ENCODE measurements at places on chromosomes 1 and 21.

DNA sequence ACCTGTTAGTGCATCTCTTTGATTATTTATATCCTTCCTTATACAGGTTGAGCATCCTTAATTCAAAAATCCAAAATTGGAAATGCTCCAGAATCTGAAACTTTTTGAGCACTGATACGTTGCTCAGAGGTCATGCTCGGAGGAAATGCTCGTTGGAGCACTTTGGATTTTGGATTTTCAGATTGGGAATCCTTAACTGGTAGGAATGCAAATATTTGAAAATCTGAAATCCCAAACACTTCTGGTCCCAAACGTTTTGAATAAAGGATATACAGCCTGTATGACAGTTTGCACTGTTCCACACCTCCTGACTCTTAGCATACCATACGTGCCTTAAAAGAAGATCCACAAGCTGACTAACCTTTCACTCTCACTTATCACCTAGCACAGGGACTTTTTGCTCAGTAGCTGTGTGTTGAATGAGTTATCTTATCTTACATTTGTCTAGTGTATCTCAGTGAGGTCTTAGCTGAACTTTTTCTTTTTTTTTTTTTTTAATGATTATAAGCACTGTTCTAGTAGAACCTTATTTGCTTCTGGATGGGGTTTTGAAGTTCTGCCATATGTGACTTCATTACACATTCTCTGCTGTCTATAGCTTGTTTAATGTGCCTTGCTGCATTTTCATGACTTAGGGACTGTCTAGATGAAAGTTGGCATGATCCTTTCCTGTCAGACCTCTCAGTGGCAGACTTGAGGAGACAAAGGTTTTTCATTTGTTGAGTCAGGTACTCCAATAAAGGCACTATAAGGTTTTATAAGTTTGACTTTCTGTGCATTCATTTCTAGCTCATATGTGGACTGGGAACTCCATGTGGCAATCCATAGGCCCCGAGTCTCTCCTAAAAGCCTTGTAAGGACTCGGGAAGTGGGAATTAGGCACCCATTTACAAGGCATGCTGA, 21.6 kb downstream of the PTGFRN start:
- DNase-seq = no peak

DNA sequence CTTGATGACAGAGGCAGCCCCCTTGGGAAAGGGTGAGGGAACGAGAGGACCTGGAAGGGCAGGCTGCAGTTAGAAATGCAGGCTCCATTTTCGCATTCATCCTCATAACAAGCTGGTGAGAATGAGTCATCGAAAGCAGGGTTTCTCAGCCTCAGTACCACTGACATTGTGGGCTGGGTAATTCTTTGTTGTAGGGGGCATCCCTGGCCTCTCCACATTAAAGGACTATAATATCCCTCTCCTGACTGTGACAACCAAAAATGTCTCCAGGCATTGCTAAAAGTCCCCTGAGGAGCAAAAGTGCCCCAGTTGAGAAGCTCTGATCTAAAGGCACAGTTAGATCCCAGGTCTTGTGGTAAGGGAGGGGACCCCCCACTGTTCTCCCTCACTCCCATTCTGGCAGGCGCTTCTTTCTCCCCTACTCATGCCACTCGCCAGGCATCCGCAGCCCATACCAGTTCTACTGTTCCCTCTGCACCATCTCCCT, 20.4 kb downstream of the KCNN3 start:
- DNase-seq = no peak

DNA sequence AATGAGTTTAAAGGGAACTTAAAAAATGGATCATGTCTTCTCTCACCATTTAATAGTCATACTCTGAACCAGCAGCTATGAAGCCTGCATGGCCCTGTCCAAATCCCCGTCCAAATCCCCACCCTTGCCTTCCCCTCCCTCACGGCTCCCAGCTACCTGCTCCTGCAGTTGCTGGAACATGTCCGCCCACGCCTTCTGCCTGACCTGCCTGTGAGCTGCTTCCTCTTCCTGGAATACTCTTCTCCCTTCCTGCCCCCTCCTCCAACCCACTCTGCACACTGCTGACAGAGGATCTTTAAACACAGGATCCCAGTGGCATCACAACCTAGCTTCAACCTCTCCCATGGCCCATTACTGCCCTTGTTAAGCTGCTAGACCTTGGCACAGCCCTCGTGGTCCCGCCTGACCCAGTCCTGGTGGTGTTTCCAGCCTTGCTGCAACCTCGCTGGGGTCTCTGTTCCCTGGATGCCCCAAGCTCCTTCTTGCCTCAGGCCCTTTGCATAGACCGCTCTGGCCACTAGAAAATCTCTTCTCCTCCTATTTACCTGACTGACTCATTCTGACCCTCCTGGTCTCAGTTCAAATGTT, 118.3 kb downstream of the PTPRU start:
- no peak for DNase-seq

DNA sequence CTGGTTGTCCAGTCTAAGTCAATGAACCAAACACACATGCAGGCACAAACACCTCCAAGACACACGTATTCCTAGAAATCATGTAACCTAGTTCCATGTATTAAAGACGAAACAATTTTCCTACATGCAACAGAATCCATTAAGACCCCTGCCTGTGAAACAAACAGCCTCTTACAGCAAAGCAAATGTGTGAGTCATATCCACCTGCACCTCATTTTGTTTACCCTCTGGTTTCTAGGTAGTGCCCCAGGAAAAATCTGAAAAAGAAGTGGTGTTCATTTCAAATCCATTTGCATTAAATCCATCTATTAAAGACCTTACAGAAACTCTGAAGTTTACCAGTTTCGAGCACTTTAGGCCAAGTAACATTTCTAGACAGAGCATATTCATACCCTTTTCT, 74.1 kb downstream of the VCAM1 start:
- DNase-seq = no peak

DNA sequence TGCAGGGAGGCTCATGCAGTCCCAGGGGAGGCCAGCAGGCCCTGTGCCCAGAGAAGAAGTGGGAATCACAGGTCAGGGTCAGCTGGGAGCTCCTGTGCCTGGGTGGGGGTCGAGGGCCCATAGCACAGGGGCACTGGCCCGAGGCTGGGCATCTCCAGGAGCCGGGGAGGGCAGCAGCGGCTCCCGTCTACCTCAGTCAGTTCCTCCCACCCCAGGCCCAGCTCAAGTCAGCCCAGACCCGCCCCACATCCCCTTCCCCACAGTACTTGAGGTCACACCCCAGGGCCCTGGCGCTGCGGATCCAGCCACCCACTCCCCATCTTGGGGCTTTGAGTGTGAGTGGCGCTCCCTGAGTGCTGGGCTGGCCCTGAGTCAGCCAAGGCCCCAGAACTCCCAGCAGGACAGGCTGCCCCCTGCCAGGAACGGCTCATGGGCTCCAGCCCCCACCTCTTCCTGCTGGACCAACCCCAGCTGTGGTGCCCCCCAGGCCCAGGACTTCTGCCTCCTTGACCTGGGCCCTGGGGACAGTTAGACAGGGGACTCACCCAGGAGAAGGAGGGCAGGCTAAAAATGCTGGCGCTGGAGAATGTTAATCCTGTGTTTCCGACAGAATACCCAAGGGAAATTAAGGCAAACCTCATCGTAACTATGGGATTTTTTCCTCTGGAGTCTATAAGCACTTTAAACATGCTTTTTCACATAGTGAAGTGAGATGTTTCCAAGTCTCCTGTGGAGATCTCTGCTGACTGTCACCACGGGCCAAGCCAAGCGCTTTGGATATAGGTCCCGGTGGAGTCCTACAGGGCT, 68.8 kb upstream of the COL6A1 start:
- no peak for DNase-seq

- no peak for DNase-seq
These were observed 82.4 kb downstream of the OBSCN start for GRCh38 chr1:228289996-228290881.

DNA sequence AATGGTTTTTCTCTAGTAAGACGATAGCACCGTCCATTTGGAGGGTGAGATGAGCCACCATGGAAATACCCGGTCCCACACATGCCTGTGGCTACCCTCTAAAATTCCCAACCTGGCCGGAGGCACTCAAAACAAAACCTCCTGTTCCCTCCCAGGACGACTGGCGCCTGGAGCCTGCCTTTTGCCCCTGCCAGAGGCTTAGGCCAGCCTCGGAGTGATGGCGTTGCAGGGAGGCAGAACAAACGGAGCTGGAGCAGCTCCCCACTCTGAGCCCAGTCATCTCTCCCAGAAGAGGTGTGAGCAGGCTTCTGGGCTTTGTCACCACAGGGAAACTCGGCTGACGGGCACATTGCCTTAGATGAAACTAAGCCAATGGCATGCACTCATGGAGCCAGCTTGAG, 213.7 kb upstream of the HOOK1 start:
- DNase-seq = no peak

GRCh38 chr1:229464672-229465071, 30.8 kb upstream of the ACTA1 start:
- DNase-seq = no peak

GRCh38 chr1:119808972-119809550, 2.2 kb downstream of the REG4 start:
- no peak for DNase-seq

Data from left forelimb (tissue), 1 donor.